ENCODE measurements at places on chromosomes 7 and 10.

DNA sequence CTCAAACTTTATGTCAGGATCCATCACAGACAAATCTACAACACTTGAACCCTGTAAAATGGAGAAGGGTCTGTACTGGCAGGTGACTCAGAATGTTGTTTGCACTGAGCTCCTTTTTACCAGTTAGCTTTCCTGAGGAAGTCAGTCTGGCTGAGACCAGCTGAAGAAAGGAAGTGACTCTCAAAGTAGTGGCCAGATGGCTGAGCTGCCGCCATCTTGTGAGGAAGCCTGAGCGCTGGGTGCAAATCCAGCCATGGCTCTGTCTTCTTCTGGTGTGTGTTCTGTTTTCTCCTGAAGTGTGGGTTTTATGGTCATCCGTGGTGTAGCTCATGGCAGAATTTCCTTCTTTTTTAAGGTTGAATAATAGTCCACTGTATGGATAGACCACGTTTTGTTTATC, 25.5 kb upstream of the ECHDC3 start:
- DNase-seq, result no peak

DNA sequence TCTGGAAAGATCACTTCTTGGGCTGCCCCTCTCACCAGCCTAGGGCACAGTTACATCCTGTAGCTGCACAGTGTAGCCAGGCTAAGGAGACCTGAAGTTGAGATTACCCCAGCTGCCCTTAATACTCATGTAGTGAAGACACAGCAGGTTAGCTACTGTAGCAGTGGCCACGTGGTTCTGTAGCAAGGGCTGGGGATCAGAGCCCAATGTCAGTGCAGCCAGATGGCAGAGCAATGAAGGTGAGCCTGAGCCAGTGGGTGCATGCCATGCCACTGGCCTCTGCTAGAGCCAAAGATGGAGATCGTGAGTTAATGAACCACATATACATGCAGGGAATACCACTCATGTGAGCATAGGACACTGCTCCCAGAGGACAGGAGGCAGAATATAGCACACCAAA, 15.5 kb downstream of the AMPH start:
- no peak for DNase-seq

GRCh38 chr10:46534828-46535524, 21.5 kb downstream of the GPRIN2 start:
- DNase-seq, result no peak

DNA sequence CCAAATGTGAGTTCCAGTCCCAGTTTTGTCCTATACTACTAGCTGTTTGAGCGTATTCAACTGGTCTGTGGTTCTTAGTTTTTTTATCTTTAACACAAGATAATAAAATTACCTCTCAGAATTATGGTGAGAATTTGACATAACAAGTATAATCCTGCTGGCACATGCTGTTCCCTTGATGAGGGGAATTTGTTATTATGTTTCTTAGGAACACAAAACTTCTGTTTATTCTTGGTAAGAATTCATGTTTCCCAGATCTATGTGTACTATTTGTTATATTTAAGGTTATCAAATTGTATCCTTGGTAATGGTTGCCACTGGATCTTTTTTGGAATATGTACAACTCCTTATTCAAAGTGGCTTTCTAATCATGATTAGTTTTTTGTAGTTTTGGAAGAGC, 335.6 kb downstream of the ADK start:
- no peak for DNase-seq

GRCh38 chr10:49371967-49372366, 23.9 kb downstream of the DRGX start:
- no peak for DNase-seq

DNA sequence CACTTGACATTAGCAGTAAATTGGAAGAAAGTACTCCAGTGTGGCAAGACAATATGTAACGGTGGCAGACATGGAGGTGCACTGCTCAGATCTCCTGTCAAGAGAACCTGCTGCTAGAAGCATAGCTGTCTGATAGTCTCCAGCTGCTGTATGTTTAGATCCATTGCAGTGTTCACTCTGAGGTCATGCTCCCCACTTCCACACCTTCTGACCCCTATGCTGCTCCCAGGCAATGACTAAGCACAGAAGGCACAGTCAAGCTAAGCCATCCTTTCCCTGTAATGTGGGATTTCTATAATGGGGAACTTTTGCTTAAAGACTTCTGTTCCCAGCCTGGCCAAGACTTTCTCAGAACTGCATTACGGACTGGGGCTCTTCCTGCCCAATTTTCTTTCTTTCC, 315.8 kb downstream of the HPSE2 start:
- no peak for DNase-seq

DNA sequence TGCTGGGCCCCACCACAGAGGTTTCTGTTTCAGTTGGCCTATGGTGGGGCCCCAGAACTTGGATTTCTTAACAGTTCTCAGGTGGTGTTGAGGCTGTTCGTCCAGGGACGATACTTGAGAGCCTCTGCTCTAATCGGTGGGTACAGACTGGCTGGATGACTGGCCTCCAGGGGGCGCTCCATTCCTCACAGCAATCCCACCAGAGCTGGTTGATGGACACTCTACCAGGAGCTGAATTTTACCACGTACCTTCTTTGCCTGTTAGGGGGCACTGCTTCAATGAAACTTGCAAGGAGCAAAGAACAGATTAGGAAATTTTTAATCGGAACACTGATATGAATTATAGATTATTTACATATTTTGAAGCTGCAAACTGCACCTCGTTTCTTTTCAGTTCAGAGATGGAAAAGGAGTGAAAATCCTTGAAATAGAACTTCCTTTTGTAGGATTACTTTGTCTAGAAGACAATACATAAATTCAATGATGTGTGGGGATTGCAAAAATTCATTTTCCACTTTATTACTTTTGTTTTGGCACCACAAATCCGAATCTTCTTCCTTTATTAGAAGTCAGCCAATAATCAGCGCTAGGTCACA, 44.8 kb downstream of the KBTBD2 start:
- peak; percentile 80 for DNase-seq

DNA sequence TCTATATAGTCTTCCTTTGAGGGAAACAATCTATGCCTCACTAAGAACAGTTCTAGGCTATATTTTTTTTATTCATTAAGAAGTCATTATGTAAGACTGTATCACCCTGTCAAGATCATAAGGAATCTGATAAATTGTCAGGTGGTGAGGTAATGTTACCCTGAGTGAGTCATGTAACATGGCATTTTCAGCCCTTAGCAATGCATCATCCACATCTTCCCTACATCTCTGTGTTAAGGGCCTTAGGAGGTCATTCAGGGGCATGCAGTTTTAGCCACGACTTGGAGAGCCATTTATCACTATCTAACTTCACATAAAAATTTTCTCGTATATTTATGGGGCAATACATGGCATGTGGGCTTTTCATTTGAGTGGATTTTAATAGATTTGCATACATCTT, 924.5 kb upstream of the MBL2 start:
- DNase-seq, result no peak

DNA sequence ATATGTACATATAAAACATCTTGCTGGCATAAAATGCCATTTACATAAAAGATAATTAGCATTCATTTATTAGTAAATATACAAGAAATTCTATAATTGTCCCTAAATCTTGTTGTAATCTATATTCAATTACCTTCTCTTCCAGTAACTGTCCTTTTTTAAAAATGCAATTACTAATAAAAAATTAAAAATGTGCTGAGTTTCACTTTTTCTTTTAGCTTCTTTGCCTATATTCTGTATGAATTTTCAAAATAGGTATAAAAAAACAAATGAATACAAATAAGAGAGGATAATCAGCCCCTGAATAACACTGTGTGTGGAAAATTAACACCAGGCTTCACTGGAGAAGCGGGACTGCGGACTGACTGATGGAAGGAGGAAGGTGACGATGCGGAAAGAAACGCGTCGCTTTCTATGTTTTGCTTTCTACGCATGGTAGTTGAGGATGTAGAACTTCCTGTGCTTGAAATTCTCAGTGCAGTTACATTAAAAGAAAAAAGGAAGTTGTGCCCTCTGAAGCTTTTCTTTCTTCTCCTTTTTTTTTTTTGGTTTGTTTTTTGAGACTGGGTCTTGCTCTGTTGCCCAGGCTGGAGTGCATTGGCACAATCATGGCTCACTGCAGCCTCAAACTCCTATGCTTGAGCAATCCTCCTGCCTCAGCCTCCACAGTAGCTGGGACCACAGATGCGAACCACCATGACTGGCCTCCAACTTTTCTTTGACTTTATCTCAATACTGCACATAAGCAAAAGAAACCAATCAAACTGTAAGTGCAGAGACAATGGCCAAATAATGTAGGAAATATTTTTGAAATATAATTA, 7.4 kb upstream of the ZMYND11 start:
- DNase-seq, result no peak

DNA sequence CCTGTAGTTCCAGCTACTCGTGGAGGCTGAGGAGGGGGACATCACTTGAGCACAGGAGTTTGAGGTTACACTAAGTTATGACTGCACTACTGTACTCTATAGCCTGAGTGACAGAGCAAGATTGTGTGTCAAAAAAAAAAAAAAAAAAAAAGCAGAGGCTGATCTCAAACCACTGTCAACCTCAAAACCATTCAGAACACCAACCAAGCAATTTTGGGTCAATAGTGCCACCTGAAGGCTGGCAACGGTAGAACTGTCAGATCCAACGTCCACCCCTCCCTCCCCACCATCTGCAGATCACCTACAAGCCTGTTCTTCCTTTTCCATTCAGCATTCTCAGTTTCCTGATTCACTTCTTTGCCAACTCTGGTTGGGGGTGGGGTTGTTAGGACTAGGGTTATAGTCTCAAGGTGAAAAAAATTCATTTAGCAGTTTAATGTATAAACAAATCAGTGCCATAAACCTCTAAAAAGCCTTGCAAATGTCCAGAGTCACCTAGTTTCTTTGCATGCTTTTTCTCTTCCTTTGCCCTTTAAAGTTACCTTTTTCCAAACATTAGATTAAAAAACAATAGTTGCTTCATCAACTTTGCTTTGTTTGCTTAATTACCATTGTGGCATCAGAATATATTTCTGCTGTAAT, 2.6 kb downstream of the MRPS33 start:
- no peak for DNase-seq

GRCh38 chr10:93915598-93915997, 21.8 kb downstream of the SLC35G1 start:
- DNase-seq, result no peak
